ENCODE measurements at places on chromosomes 3 and 15.

- no peak for DNase-seq
These were observed 119.7 kb upstream of the PHLDB2 start for GRCh38 chr3:111739311-111739911.

GRCh38 chr15:31259562-31260252 is 66.9 kb upstream of the KLF13 start:
- DNase-seq, result no peak

- no peak for DNase-seq
These were observed 53.1 kb downstream of the CACNA2D2 start for GRCh38 chr3:50450209-50450921.

GRCh38 chr3:70392227-70392626 is 79.8 kb upstream of the MDFIC2 start:
- no peak for DNase-seq

GRCh38 chr3:59321881-59322540 is 272.2 kb upstream of the CFAP20DC start:
- no peak for DNase-seq

- no peak for DNase-seq
These were observed 88.4 kb upstream of the TBC1D5 start for GRCh38 chr3:17830788-17831187.

GRCh38 chr15:35705030-35705883 is 159.3 kb upstream of the DPH6 start:
- no peak for DNase-seq

GRCh38 chr15:51004103-51004551 is 90.6 kb downstream of the TNFAIP8L3 start:
- peak; percentile 12 for DNase-seq

DNA sequence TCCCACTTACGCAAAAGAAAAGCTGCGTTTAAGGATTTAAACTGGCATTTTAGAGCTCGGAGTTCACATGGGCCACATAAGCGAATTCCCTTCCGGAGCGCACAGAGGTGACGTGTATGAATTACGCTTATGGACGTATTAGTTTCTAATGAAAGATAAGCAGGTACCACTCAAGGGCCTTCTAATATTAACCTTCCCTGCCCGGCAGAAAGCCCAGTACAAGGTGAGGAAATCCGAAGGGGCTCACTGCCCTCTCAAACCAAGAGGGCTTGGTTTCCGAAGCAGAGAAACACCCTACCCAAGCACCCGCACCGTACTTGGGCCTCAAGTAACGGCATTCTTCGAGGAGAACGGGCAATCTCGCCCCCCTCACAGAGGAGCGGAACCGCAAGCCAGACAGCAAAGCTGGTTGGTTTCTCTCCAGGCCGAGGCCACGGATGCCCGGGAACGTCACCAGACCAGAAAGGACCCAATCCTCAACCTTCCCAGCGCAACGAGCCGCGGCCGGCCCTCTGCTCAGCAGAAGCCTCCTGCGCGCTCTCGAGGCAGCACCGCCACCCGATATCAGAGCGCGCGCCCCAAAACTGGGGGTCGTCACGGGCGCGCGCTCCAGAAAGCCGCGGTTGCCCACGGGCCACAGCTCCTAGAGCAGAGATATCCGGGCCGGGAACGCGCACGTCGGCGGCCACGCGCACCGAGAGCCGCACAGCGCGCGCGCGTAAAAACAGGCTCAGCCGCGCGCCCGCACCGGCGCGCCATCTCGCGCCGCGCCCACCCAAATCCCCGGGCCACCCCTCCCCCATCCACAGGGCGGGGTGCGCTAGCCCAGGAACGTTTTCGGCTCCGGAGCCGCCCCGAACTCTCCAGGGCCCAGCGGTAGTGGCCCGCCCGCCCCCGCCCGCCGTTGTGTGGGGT is 676 bp downstream of the QRICH1 start:
- DNase-seq, result peak; percentile 40

DNA sequence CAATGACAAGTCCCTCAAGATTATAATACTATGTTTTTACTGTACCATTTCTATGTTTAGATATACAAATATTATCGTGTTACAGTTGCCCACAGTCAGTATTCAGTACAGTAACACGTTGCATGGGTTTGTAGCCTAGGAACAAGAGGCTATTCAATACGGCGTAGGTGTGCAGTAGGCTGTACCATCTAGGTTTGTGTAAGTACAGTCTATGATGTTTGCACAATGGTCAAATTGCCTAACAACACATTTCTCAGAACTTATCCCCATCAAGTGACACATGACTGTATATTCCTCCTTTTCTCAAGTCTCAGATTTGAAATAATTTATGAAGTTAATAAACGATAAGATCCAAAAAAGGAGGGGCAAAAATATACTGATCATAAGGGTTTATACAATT is 21.7 kb downstream of the ZDHHC3 start:
- no peak for DNase-seq

DNA sequence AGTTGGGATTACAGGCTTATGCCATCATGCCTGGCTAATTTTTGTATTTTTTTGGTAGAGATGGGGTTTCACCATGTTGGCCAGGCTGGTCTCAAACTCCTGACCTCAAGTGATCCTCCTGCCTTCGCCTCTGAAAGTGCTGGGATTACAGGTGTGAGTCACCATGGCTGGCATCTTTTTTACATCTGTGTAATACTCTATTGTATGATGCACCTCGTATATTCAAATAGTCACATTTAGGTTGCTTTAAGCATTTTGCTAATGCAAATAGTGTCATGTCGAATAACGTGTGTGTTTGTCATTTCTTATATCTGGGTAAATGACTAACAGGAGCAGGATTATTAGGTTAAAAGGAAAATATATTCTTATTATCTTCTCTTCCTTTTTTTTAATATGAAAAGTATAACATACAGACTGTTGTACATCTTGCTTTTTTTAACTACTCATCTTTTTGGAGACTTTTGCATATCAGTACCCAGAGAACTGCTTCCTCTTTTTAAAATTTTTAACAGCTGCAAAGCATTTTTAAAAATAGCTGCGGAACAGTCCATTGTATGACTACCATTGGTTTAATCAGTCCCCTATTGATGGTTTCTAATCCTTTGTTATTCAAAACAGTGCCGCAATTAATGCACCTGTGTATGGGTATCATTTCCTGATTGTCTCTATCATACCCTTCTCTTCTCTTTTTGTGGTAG is 13.4 kb downstream of the SCAMP5 start:
- no peak for DNase-seq

GRCh38 chr15:34696506-34696905 is 58.3 kb downstream of the GJD2 start:
- no peak for DNase-seq

- no peak for DNase-seq
These were observed 3.2 kb downstream of the DVL3 start for GRCh38 chr3:184158404-184158803.

DNA sequence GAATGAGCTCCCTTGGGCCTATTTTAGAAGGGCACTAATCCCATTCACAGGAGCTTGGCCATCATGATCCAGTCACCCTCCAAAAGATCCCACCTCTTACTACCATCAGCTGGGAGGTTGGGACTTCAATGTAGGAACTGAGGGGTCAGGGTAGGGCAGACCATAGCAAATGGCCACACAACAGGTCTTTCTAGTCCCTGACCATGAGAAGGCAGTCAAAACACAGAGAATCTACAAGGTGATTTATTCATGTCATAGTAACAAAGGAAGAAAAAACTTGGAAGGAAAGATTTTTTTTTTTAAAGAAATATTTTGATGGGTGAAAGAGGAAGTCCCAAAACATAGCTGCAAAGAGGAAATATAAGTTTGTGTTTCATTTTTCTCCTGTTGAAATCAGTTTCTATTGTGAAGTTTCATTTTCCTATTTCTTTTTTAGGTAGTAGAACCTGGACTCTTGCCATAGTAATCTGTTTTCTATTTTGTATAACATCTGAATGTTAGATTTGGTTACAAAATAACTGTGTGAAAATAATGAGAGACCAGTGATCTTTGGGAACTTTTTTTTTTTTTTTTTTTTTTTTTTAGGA is 23.5 kb upstream of the TNFSF10 start:
- no peak for DNase-seq

- DNase-seq, result peak; percentile 23
These were observed 16.5 kb downstream of the SEMA3G start for GRCh38 chr3:52428151-52429005.

DNA sequence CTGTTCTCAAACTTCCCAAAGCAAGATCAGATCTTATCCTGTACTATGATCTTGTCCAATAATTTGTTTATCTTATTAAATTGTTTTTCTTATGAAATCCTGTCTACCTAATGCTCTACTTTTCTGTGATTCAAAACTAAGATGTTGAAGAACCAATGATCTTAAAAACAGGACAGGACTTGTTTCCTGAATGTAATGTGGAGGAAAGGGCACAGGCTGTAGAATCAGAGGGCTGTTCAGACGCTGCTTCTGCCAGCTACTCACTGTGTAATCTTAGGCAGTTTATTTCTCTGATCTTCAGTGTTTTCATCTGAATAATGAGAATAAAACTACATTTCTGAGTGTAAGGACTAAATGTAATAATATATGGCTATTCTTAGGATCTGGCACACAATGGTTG is 20.1 kb upstream of the DMXL2 start:
- no peak for DNase-seq

- DNase-seq, result no peak
These were observed 215.0 kb upstream of the LRIG1 start for GRCh38 chr3:66715806-66716205.

DNA sequence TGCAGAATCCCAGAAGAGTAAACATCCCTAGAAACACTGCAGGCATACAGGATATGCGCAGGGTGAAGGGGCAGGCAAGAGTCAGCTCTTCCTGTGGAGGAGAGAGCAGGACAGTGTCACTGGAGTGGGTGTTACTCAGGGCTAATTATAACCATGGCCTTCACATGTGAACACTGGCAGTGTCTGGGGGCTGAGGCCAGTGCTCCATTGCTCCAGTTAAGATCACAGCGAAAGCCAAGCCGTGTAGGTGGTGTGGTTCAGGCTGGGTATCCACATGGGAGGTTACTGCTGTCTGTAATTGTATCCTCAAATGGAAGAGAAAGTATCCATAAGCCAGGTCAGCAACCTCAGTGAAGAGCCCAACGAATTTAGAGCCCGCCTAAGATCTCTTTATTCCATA is 84.6 kb downstream of the MESD start:
- DNase-seq, result no peak

DNA sequence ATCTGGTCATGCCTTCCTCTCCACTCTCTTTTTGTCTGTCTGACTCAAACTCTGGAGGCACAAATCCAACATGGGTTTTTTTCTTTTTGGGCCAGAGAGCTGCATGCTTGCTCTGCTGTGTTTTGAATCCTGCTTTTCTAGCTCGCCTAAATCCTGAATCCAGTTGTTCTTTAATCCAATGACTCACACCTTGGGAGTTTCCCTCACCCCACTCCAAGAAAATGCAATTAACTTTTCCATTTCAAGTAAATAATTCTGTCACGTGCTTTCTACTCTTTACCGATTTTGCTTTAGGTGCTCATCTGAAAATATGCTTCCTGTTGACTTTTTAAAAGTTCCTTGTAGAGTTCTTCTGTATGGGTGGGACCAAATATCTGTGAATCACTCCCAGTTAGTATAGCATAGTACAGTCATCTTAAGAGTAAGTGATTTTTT is 47.6 kb downstream of the SLMAP start:
- peak; percentile 70 for DNase-seq

DNA sequence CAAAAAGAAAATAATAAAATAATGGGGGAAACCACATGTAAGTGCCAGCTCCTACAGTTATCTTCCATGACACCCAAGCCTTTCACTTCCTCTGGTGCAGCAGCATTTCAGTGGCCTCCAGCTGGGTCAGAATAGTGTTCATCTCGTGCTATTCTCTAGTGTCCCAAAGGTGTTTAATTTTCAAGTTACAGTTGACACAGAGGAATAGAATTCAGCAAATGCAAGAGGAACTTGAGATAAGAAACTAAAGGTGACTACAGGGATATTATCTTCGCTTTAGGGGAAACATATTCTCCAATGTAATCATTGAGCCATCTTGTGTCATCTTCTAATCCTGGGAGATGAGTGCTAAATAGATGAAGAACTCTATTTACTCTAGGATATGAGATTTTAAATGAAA is 212.8 kb downstream of the EPHA3 start:
- no peak for DNase-seq

DNA sequence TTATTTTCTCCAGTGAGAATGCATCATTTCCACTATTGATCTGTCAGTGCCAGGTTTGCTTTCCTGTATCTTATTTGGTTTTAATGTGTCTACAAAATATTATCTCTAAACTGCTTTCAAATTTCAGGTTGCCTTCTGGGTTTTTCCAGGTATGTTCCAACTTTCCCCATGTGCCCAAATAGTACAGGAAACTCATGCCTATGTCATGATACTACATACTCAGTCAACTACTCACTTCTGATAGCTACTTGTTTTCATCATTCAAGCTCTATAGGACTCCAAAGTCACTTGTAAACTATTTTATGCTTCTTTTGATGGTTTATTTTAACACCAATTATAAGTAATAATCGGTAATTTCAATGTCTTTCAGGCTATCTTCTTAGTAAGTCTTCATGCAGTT is 134.8 kb upstream of the TTC14 start:
- no peak for DNase-seq

DNA sequence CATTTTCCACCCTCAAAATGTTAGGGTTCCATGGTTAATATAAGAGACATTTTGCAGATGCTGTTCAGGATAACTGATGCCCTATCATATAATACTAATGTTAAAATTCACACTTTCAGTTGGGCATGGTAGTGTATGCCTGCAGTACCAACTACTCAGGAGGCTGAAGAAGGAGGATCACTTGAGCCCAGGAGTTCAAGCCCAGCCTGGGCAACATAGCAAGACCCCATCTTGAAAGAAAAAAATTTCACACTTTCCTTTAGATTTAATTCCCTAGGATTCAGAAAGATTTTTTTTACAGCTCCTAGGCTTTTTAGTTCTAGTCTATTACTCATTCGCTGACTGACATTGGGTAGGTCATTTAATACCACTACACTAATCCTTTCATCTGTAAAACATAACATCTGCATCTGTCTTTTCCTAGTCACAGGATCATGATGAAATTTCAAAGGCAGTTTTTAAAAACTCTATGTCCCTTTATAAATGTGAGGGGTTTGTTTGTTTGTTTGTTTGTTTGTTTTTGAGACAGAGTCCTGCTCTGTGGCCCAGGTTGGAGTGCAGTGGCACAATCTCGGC is 103.7 kb downstream of the MYO5A start:
- DNase-seq, result no peak

Data from AG04449 (cell line).